ENCODE measurements at places on chromosomes 16 and 17.

DNA sequence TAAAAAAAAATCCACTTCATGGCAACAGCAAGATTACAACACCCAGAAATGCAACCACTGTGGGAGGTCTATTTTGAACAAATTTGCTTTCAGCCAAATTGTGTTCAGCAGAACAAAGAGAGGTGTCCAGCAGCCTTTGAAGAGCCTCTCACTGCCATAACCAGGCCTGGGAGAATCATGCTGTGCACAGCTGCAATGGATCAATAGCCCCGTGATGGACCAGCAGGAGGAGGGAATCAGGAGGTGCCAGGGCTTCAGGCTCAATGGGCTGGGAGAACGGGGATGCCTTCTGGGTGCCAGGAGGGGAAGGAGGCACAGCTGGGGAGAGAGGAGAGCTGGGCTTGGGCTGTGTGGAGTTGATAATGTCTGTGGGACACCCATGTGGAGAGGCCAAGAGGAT, 366.2 kb upstream of the EEF2KMT start:
- DNase-seq = no peak

- DNase-seq = peak; percentile 54
These were observed 10.0 kb upstream of the MPRIP start for GRCh38 chr17:17032131-17032692.

DNA sequence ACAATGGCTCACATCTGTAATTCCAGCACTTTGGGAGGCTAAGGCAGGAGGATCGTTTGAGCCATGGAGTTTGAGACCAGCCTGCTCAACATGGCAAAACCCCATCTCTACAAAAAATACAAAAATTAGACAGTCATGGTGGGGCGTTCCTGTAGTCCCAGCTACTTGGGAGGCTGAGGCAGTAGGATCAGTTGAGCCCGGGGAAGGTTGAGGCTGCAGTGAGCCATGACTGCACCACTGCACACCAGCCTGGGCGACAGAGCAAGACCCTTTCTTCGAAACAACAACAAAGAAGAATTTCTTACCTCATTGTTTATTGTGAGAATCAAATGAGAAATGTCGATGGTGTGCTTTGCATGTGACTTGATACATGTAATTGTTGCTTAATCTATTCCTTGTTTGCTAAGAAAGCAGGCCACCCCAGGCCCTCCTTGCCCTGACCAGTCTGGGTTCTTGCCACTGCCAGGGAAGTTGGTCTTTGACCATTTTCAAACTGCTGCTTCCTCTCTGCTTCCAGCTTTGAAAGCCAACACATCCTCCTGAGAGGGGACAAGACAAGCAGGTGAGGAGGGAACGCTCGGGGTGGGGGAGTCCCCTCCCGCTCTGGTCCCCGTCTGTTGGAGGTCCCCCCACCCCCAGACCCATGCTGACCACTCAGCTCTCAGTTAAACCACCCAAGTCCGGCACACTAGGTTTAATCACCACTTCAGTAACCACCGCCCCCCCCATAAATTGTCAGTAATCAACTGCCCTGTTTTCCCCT, 47.3 kb upstream of the CPNE2 start:
- DNase-seq = no peak

DNA sequence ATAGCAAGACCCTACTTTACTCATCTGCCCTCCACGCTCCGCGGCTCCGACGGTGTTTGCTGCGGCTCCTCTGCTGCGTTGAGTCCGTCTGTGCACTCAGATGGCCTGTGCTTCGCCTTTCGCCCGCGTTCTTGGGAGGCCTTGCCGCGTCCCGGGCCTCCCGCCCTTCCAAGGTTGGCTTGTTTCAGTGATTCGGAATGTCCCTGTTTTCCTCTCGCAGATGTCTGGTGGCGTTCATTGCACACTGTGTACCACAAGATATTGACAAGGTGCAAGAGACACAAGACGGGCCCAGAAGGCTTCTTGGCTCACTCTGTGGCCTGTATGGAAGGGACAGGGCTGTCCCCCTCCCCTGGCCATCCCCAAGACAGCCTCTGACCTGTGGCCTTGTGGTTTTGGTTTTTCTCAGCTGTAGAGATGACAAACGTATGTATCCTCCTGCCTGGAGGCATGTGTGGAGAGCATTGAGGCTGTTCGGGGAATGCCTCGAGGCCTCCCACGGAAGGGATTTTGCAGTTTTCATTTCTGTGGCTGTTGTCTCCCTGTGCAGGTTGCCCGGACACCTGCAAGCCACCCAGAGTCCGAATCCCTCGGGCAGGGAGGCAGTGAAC, 15.4 kb downstream of the MGRN1 start:
- no peak for DNase-seq

DNA sequence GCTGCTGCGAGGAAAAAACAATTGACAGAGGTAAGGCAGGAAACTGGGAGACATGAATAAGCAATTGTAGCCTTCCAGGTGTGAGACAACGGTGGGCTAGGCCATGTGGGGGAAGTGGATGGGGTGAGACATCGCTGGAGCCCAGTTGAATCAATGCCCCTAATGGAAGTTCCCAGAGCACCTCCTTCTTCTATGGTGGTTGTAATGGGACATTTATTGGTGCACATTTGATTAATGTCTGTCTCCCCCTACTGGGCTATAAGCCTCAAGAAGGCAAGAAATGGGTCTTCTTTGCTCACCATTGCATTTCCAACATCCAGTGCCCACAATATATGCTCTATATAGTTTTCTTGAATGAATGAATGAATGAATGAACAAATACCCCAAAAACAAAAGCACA, 22.7 kb upstream of the CD300E start:
- DNase-seq = peak; percentile 37

DNA sequence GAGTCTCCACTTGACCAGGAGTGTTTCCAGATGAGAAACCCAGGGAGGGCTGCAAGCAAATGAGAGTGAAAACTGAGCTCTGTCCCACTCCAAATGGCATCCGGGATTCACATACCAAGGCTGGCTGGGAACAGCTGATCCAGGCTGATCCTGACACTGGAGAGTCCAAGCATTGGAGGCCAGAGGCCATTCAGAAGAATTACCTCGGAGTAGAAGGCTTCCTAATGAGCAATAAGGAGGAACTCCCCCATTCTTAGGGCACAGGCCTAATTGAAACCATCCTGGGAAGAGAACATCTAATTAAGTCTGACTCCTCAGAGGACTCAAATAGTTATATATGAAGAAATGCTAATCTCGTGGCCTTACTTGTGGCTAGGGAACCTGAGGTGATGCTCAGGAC, 142.8 kb downstream of the PRKCA start:
- DNase-seq = no peak

DNA sequence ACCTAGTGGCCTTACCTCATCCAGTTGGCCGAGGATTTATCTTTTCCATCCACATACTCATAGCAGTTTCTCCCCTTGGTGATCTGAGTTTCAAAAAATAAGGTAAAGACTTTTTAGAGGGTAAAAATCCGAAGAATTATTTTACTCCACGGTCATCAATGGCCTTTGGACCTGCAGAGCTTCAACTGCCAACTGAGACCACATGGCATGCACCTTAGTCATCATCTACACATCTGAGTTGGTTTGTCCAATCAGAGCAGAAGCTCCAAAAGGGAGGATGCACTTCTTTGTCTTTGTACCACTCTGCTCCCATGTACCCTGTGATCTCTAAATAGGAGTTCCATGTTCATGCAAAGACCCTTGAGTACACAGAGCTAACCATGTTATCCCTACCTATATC, 15.7 kb downstream of the PRDM7 start:
- no peak for DNase-seq

DNA sequence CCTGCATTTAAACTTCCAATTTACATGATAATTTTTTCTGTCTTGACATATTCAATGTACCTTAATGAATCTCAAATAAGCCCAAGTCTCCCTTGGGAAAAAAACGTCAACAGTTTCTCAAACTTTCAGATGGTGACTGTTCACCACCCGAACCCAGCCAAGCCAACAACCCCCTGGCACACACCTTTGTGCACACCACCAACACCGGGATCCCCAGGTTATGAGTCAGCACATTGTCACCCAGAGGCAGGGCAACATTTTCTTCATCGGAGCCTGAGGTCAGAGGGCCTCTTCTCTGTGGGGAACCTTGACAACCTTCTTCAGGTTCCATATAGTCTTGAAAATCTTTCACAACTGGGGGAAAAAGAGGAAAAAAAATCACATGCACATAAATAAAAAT, 15.5 kb downstream of the DYNC1LI2 start:
- no peak for DNase-seq

All from cerebellum (tissue), 4 donors.